Left colon (tissue), 2 donors: ENCODE measurements at places on chromosomes 4 and X.

GRCh38 chrX:45505214-45505613 lies 304.5 kb upstream of the DIPK2B start:
- DNase-seq, result no peak

- DNase-seq, result no peak
These were observed 100.2 kb downstream of the LNX1 start for GRCh38 chr4:53490965-53491622.

- no peak for DNase-seq
These were observed 123.7 kb downstream of the AFF1 start for GRCh38 chr4:87058356-87059073.

GRCh38 chr4:139933541-139933940 lies 220.4 kb downstream of the MAML3 start:
- DNase-seq, result no peak

GRCh38 chr4:156946516-156947424 lies 24.8 kb downstream of the PDGFC start:
- no peak for DNase-seq

DNA sequence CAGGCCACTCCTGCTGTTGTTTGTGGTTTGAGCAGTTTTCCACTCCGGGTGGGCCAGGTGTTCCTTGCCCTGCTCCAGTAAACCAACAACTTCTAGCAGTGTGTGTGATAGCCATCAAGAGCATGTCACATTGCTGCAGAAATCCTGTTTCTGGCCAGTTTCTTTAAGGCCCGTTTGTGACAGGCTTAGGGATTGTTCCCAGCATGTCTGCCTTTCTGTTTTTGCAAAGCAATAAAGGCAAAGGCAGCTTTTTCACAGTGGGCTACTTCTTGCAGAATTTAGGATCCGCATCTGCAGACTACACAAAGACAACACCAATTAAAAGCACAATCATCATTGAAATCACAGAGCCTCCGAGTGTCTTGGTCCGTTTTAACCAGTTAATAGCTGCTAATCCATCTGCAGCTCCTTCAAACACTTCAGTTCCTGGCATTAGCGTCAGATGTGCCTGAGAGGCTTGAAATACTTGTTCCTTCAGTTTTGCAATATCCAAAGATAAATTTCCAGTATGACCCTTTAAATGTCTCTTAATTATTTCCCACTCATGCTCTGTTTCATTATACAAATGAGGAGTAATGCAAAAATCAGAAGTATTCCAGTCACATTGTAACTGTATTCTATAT lies 65.1 kb downstream of the ADAM29 start:
- no peak for DNase-seq

DNA sequence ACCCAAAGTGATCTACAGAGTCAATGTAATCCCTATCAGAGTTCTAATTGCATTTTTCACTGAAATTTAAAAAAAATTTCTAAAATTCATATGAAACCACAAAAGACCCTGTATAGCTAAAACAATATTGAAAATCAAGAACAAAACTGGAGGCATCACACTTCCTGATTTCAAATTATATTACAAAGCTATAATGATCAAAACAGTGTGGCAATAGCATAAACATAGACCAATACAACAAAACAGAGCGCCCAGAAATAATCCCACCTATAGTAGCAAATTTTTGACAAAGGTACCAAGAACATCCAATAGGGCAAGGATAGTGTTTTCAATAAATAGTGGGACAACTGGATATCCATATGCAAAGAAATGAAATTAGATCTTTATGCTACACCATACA lies 59.4 kb upstream of the PRKG2 start:
- no peak for DNase-seq

GRCh38 chr4:181350615-181351415 lies 892.4 kb upstream of the TENM3 start:
- DNase-seq, result no peak

- no peak for DNase-seq
These were observed 57.0 kb upstream of the PLAC8 start for GRCh38 chr4:83171436-83172039.

GRCh38 chr4:89197920-89198319 lies 86.6 kb downstream of the TIGD2 start:
- no peak for DNase-seq

DNA sequence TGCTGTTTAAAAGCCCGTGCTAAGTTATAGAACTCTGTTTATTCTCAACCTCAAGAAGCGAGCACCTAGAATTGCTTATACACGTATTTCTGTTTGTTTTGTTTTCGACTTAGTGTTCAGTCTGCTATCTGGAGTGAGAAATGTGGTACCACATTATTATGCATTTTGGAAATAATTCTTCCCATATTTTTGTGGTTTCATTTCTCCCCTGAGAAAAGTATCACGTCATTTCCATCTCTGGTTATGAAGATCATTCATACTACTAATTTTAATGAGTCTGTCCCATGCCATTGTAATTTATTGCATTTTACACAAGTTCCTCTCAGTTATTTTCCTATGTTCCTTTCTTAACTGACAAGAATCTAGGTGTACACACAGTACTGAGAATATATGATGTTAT lies 186.0 kb downstream of the DCHS2 start:
- DNase-seq, result no peak
